ENCODE measurements at places on chromosomes 2 and 18.

DNA sequence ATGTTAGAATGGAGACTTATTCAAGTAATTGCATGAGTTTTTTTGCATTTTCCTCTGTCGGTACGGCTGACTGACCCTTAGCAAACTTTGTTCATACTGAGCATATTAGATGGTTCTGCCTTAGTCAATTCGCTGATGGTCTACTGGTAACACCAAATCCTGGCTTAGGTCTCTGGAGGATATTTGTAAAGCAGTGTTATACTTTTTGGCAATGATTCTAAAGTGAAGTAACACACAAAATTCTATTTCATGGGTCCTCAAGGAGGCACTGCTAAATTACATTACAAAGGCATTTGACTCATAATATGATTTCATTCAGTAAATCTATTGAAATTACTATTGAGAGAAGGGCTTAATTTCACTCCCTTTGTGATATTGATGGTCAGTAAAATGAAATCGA is 246.8 kb upstream of the RASGRP3 start:
- no peak for DNase-seq

GRCh38 chr18:499776-500631 is 497 bp downstream of the COLEC12 start:
- no peak for DNase-seq

- DNase-seq, result no peak
These were observed 75.8 kb upstream of the ZEB2 start for GRCh38 chr2:144595686-144596072.

DNA sequence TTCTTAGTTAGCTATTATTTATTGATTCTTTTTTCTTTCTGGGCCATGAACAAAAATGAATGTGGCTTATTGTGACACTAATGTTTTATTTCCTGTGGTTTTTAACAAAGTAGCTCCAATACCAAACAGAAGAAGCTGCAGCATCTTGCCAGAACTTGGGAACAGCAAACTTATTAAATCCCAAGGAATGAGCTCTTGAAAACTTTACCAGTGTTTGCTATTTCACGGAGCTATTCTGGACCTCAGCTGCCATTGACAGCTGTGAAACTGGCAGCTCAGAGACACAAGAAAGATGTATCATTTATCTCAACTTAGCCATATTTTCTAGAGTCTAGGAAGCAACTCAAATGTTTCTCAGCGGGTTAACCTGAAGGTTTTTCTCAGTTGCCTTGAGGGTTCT is 91.0 kb upstream of the NEUROD1 start:
- no peak for DNase-seq

DNA sequence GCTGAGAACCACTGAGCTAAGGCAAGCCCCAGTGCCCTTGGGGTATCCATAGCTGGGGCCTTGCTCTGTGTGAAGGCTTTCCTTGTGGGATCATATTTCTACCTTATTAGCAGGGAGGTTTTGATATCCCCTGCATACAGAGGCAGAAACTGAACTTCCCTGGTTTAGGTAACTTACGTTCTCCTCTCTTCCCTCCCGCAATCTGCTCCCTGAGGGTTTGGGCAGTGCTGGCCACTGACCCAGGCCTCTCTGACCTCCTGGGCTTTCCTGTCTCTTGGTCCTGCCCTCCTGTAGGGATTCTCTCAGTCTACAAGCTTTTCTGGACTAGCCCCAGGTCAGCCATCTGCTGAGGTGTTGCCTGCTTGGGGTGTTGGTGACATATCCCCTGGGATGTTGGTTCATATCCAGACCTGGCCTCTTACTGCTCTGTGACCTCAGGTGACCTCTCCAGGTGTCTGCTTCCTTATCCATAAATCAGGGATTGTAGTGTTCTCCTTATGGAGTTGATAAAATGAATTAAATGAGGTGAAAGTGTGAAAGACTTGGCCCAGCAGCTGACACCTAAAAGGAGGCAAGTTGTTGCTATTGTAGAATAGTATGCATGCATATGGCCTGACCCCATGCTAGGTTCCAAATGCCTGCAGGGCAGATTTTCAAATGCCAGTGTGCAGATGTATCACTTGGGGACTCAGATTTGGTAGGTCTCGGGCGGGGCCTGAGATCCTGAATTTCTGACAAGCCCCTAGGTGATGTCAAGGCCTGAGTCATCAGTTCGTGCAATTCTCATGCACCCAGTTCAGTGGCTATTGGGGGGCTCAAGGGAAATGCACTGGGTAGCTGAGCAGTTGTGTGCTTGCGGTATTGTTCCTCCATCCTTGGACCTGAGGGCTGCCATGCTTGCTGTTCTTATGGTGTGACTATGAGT is 106.6 kb downstream of the FHOD3 start:
- no peak for DNase-seq

DNA sequence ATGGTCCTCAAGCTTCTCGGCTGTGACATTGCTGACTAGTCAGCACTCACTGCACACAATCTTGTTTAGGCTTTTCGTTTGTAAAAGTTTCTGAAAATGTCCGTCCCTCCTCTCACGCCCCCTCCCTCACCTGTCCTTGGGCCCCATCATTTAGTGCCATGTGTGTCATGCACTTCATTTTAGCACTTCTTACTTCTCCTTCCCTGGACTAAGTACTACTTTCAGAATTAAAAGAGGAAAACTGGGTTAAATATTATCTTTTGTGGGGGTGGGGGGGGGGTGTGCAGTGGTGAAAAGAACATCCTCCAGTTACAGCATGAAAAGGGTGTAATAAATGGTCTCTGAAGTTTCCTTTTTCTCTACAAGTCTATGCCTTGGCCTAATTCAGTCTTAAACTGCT is 182.0 kb upstream of the SP5 start:
- DNase-seq, result no peak

DNA sequence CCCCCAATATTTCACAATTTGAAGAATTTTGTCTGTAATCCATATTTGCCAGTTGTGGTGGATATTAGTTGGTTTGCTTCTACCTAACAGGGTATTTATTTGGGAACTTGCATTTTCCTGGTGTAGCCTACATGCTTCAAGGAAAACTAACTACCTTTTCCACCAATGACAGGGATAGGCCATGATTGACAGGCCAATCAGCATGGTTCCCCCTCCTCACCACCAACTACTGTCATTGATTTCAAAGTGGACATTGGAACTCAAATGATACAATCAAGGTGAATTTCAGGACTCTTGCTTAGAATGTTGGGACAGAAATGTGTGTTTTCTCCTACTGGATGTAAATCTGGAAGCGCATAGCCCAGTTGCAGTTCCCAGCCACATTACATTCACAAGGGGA is 10.1 kb upstream of the TANC1 start:
- no peak for DNase-seq

DNA sequence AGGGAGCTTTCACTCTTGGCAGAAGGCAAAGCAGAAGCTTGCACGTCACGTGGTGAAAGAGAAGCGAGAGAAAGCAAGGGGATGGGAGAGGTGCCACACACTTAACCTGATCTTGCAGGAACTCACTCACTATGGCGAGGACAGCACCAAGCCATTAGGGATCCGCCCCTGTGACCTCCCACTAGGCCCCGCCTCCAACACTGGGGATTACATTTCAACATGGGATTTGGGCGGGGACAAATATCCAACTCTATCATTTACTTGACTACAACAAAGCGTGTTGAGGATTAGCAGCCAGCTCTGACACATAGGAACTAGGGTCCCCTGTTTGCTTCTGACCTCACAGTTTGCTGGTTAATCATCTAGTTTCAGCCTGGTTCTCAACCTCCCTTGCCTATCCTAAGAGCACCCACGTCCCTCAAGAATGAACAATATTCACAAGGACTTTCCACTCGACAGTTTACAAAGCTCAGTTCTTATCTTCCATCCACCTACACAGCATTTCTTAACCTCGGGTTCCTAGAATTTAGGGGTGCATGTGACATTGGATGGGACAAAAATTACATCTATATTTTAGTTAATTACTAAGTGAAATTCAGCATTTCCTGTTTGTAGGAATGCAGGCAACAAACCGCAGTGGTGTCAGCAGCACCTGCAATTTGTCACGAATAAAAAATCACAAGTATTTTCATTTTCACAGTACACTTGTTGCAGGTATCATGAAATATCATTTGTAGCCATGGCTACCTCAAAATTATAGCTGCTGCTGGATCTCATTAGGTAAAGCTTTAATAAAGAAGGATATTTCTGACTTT is 36.0 kb downstream of the LBH start:
- DNase-seq, result peak; percentile 2

GRCh38 chr18:22975508-22975907 is 42.4 kb downstream of the RBBP8 start:
- DNase-seq, result peak; percentile 64

DNA sequence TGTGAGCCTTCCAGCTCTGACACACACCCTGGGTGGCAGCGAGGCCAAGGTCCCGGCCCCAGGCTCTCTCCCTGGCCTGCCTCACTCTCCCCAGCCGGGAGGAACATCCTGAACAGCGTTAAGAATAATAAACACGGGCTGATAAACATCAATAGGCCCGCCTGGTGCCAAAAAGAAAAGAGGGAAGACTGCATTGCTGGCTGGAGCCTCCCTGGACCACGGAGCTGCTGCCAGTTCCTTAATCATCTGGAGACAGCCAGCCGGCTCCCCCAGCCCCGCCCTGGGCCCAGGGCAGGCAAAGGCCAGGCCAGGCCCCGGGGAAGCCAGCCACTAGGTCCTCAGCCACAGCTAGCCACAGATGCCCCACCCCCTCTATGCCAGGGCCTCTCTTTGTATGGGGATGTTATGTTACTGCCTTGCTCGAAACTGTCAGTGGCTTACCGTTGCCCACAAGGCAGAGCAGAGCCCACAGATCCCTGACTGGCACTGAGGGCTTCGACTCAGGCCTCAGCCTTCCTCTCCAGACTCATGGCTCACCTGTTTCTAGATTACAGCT is 293.7 kb downstream of the DYSF start:
- peak; percentile 71 for DNase-seq

GRCh38 chr2:192004188-192004963 is 157.5 kb upstream of the CAVIN2 start:
- DNase-seq, result no peak

- no peak for DNase-seq
These were observed 29.2 kb downstream of the SMAD7 start for GRCh38 chr18:48921305-48922225.

- peak; percentile 75 for DNase-seq
These were observed 17.4 kb upstream of the STEAP3 start for GRCh38 chr2:119206201-119206600.

- DNase-seq, result no peak
These were observed 138.5 kb downstream of the MEIS1 start for GRCh38 chr2:66573416-66573815.

GRCh38 chr2:227766373-227766883 is 20.7 kb downstream of the SCYGR8 start:
- peak; percentile 34 for DNase-seq

- peak; percentile 82 for DNase-seq
These were observed 53.2 kb downstream of the IMPA2 start for GRCh38 chr18:12034241-12035100.

DNA sequence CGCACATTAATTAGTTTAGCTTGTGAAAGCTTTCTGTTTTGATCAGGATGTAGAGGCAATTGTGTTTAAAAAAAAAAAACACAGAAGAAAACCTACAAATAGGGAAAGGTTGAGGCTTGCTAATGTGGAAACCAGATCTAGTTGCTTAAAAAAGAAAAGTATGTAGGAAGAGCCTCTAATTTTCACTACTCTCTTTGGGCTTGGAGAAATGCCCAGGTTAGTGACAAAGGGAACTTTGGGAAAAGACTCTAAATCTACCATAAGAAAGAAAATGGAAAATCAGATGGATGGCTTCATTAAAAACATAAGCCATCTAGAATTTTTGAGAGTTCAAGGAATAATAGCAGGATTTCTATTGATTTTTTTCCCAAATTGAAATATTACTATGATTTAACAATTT is 47.3 kb upstream of the SLC38A11 start:
- DNase-seq, result no peak

DNA sequence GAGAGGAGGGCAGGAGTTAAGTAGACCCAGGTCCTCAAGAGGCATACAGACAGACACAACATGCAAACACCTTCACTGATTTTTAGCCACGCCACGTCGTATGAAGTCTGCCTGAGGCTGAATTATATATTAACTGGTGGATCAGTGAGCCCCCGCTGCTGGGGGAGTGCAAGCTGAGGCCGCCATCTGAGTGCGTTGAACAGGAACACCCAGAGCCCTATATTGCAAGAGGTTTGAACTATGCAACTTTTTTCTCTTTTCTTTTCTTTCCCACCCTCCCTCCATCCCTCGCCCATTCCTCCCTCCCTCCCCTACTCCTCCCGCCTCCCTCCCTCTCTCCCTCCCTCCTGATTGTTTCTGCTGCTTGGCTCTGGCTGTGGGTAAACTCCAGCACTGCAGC is 30.2 kb downstream of the SETBP1 start:
- DNase-seq, result no peak

DNA sequence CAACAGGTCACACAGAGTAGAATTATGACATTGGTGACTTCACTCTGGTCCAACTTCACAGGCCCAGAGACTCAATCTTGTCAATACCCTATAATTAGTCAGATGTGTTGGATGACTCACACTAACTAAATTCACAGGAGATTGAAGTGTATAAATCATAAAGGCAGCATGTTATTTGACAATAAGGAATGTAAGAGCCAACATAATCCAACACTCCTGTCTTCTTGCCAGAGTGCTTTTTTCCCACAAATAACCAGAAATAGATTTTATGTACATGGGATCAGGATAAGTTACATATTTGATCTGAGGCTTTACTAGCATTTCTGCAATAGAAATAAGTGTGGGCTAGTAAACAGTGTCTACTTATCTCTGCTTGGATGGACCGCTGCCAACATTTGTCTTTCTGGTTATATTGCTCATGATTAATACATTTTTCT is 42.2 kb upstream of the ZSWIM2 start:
- DNase-seq, result no peak

GRCh38 chr2:30355306-30355705 is 91.7 kb upstream of the LCLAT1 start:
- DNase-seq, result no peak
